Mesenchymal stem cell (in vitro differentiated cells and primary cell): ENCODE measurements at places on chromosomes 6 and 20.

GRCh38 chr6:12842114-12842513 lies 125.5 kb downstream of the PHACTR1 start:
- no peaks in the 10 kb centered on the region for H3K36me3 ChIP-seq
- no peak overlapping the region for H3K27ac ChIP-seq
- H3K4me3 ChIP-seq = no peak overlapping the region
- DNase-seq = no peak

GRCh38 chr6:138520463-138520862 lies 21.2 kb upstream of the NHSL1 start:
- H3K4me3 ChIP-seq = no peak overlapping the region
- H3K4me1 ChIP-seq = peaks cover 2% of the 10 kb centered on the region
- H3K27me3 ChIP-seq = no peaks in the 10 kb centered on the region
- H3K27ac ChIP-seq = no peak overlapping the region
- peaks cover 3% of the 10 kb centered on the region for H3K36me3 ChIP-seq
- DNase-seq = peak; percentile 33

DNA sequence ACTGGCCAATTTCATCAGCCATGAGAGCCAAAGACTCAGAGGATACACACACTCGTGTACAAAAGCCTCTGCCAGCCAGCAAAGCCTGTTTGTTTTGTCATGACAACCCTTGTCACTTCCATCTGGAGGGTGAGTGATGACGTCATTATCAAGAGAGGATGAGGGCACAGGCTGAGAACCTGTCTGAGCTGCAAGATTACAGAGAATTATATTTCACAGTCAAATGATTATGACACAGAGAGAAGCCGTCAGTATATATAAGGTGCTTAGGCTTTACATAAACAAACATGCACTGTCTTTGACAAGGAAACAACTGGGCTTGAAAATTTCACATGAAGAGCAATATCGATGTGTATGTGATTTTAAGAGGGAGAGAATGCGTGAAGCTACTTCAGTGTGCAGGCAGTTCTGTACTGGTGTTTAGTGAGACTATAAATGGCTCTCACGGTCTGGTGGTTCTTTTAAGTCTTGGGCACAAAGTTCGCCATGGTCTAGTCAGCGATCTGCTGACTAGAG lies 36.5 kb upstream of the BCLAF1 start:
- no peaks in the 10 kb centered on the region for H3K27me3 ChIP-seq
- H3K27ac ChIP-seq = no peak overlapping the region
- H3K36me3 ChIP-seq = no peaks in the 10 kb centered on the region
- H3K4me3 ChIP-seq = no peak overlapping the region
- DNase-seq = peak; percentile 51

DNA sequence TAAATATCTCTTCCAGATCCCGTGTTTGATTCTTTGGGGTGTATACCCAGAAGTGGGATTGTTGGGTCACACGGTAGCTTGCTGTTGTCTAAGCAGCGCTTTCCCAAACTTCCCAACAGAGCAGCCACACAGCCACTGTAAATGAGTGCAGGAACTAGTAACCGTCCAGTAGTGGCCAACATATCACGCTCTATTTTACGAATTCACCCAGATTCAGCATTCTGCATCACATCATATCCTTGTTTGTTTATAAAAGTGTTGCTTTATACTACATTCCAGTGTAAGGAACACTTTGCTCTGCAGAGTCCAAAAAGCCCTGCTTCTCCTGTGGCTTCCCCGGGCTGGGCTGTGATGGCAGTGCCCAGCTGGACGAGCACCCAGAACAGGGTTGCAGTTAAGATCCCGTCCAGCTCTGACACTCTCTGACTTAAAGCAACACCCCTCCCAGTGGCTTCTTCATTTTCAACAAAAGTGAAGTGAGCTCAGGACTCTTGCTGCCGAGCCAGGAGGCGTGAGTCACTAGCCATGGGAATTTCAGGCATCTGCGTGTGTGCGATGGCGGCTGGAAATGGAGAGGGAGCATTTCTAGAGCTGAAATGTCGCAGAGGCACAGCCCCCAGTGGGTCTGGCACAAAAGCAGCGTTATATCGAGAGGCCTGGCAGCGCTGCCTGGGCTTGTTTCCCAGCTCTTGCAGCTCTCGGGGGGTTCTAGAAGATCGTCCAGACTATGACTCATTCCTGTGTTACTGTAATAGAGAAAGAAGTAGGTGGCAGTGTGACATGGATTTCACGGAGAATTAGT lies 216.3 kb upstream of the ECI2 start:
- no peaks in the 10 kb centered on the region for H3K27me3 ChIP-seq
- DNase-seq = peak; percentile 95
- H3K36me3 ChIP-seq = no peaks in the 10 kb centered on the region
